Peyer's patch (tissue), 4 donors: ENCODE measurements at places on chromosomes 3 and 15. TPM values are rescaled to one million over a fixed set of nuclear protein-coding genes. Genes with fewer than 3 reads are reported as not detected.

Gene CDCP1
- total RNA-seq, result 65.6 TPM

Gene THBS1
- 784 TPM for total RNA-seq

Gene TMEM45A
- total RNA-seq, result not detected

Gene FANCD2OS
- total RNA-seq, result not detected

Gene DAZL
- not detected for total RNA-seq

Gene EFCC1
- 3.3 TPM for total RNA-seq

Gene ANKUB1
- not detected for total RNA-seq

Gene STAC
- not detected for total RNA-seq

Gene SGO1
- total RNA-seq, result 9.9 TPM

Gene ZIC1
- 2.5 TPM for total RNA-seq

Gene CHRNB4
- total RNA-seq, result not detected

Gene PLS1
- 661 TPM for total RNA-seq

Gene FSIP1
- not detected for total RNA-seq

Gene FOXL2NB
- total RNA-seq, result not detected

Gene CTXND1
- 0.53 TPM for total RNA-seq
